GM23338 (cell line): ENCODE measurements at places on chromosomes 6 and 20. TPM values are rescaled to one million over a fixed set of nuclear protein-coding genes. Genes with fewer than 3 reads are reported as not detected.

Gene FAM184A
- 8.3 and 18.6 TPM in 2 replicates for total RNA-seq

Gene DDRGK1
- 34.8 and 44.0 TPM in 2 replicates for total RNA-seq

Gene BMP6
- total RNA-seq, result 2.8 and 3.1 TPM in 2 replicates

Gene FOXS1
- not detected in 2 replicates for total RNA-seq

Gene OPN5
- not detected in 2 replicates for total RNA-seq

Gene HLA-DRB1
- 0.38 and 0.74 TPM in 2 replicates for total RNA-seq

Gene SLC22A23
- total RNA-seq, result 38.3 TPM in 2 replicates

Gene NRN1
- 0.23 TPM in 1 of 2 replicates, not detected in the other for total RNA-seq

Gene EDN1
- total RNA-seq, result 0.58 and 0.80 TPM in 2 replicates

Gene TMEM200A
- total RNA-seq, result 22.7 and 24.8 TPM in 2 replicates

Gene AVP
- not detected in 2 replicates for total RNA-seq

Gene ZKSCAN4
- total RNA-seq, result 5.7 and 5.9 TPM in 2 replicates

Gene SRXN1
- total RNA-seq, result 18.6 and 26.6 TPM in 2 replicates
